ENCODE measurements at places on chromosomes 5 and 9.

DNA sequence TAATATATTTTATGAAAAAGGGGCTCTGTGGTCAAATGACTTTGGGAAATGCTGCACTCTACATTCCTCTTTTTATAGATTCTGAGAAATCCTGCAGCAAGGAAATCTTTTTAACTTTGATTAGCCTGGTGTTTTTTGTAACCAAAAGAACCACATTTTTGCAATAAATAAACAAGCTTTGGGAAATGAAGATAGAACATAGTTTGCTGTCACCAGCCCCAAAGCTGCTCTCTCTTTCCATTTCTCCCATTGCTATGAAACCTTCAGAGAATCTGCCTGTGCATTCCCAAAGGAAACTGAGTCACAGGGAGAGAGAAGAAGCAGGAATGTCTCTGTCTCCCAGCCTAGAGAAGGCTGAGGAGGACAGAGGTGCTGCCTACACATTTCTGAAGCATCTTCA is 59.0 kb downstream of the COL15A1 start:
- DNase-seq: no peak

- no peak for DNase-seq
Observed at GRCh38 chr9:108803428-108804065, 52.2 kb downstream of the ACTL7B start.

GRCh38 chr9:135920973-135921585 is 13.7 kb upstream of the CAMSAP1 start:
- DNase-seq: no peak

- no peak for DNase-seq
Observed at GRCh38 chr5:94209272-94209671, 409.1 kb downstream of the KIAA0825 start.

GRCh38 chr5:2886531-2886930 is 135.1 kb upstream of the IRX2 start:
- DNase-seq: no peak

- no peak for DNase-seq
Observed at GRCh38 chr9:98596486-98596885, 112.2 kb downstream of the GABBR2 start.

- no peak for DNase-seq
Observed at GRCh38 chr9:3032898-3033297, 189.0 kb upstream of the PUM3 start.

DNA sequence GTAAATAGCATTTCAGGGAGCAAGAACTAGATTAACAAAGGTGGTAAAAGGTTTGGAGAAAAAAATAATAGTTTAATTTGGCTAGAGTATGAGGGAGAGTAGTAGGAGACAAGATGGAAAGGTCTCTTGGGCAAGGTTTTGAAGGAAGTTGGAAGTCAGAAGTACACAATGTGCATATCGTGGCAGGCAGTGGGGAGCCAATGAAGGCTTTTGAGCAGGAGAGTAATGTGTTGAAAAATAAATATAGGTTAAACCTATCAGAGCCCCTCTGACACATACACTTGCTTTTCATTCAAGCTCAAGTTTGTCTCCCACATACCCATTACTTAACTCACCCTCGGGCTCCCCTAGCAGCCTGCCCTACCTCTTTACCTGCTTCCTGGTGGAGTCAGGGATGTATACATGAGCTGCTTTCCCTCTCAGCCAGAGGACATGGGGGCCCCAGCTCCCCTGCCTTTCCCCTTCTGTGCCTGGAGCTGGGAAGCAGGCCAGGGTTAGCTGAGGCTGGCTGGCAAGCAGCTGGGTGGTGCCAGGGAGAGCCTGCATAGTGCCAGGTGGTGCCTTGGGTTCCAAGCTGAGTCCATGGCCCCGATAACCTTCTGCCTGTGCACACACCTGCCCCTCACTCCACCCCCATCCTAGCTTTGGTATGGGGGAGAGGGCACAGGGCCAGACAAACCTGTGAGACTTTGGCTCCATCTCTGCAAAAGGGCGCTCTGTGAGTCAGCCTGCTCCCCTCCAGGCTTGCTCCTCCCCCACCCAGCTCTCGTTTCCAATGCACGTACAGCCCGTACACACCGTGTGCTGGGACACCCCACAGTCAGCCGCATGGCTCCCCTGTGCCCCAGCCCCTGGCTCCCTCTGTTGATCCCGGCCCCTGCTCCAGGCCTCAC is at the start of gene CA9:
Gene CA9, plus strand, starts transcription at position 797 of the 893 bp plus-strand sequence. Its CDS starts 32 bp downstream, at position 829.
- DNase-seq: no peak

GRCh38 chr5:115770466-115770865 is 46.0 kb downstream of the CDO1 start:
- no peak for DNase-seq

DNA sequence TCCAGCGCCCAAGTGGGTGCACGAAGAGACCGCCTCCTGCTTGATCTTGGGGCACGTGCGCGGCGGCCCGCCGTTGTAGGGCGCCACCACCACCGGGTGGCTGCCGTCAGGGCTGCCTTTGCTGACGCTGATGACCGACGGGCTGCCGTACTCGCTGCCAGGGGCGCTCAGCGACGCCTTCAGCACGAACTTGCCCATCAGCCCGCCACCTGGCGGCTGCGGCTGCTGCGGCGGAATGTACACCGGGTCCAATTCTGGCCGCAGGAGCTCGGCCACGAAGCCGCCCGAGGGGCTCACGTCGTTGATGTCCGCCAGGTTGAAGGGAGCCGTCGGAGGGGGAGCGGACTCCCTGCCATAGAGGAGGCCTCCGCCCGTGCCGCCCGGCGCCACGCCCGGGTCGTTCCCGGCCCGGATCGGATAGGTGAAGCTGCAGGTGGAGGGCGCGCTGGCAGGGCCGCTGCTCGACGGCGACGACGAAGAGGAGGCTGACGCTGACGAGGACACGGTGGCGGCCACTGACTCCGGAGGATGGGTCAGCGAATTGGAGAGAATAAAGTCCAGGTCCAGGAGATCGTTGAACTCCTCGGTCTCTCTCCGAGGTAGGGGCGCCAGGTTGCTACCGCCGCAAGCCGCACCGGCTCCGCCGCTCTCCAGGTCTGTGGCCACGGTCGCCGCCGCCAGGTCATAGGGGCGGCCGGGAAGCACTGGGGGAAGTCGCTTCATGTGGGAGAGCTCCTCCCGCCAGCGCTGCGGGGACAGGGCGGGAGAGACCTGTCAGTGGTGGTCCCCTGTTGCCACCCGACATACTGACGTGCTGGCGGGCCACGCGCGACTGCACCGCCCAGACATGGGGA is 1.8 kb downstream of the KLF4 start:
- DNase-seq: no peak

- no peak for DNase-seq
Observed at GRCh38 chr5:3131161-3131560, 379.7 kb upstream of the IRX2 start.

GRCh38 chr9:111566234-111566633 is 33.2 kb downstream of the PTGR1 start:
- no peak for DNase-seq

DNA sequence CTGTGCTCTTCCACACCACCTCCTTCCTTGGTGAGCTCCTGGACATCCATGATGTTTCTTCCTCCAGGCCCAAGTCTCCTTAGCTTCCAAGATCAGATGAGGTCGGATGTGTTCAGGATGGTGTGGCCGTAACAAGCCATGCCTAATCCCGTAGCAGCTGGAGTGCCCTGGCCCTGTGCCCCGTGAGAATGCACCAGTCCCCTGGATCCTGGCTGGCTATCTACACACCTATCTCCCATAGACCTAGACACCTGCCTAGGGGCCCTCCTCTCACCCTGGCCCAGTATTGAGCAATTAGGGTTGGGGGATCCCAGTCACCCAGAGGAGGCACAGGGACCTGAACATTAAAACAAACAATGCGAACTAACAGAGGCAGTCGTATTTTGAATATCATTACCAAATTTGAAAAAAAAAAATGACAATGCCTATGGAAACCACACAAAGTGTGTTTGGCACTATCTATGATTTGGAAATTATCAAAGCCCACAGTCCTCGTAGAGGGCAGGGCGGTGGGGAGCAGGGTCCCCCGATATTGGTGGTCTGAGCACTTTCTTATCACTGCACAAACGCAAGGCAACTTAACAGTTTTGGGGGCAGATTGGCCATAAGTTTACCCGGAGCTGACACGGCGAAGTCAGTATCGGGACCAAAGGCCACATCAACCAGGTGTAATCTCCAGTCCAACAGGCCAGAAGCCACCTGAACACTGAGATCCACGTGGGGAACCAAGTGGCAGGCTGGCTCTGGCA is 13.2 kb downstream of the ENG start:
- no peak for DNase-seq

DNA sequence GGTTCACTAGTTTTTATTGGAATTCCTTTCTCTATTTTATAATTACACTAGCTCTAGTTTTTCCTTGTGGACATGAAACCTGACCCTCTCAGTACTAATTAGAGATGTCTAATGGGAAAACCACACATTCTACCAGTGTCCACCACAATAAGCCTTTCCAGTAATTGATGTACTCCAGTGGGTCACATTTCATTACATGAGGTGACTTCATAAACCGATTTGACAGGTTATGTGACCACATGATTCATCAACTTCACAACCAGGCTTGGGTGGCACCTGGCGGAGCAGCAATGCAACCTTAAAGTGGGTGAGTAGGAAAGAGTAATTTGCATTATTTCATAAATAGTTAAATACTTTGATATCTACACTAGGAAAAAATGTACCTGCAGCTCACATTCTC is 284.2 kb upstream of the ADAMTS16 start:
- no peak for DNase-seq

DNA sequence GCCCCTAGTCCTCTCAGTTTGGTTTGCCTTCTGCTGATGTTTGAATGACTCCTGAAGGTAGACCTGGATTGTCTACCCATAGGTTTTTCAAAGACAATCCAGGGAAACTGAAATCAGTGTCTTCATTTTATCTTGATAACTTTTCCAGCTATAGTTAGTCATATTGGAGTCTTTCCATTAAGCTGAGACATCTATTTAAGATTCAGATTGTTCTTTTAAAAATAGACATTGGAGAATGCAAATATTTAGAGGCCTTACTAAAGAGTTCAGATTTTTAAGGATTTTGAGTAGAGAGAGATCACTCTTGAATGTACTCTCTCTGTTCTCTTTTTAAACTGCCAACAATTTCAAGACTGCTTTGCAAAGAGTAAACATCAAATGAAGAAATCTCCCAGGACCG is 69.1 kb downstream of the GDNF start:
- no peak for DNase-seq

- no peak for DNase-seq
Observed at GRCh38 chr5:90830058-90830457, 271.5 kb downstream of the ADGRV1 start.

DNA sequence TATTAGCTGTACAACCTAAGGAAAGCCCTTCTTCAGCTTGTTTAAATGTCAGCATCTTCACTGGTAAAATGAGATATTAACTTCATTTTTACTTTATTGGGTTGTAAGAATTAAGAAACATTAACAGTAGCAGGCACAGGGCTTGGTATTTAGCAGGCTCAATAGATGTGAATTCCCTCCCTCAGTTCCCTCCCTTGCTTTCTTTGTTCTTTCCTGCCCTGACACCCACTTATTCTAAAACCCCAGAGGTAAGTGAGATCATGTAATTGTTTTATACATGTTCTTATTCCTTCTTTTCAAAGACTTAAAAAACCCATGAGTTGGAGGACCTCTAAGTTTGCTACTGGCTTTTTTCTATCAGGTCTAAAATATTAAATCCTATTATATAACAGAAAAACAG is 73.3 kb upstream of the IFNK start:
- DNase-seq: no peak

- no peak for DNase-seq
Observed at GRCh38 chr5:175590471-175590881, 67.4 kb upstream of the HRH2 start.
